GM12891 (cell line): ENCODE measurements at places on chromosomes 7 and 10.

DNA sequence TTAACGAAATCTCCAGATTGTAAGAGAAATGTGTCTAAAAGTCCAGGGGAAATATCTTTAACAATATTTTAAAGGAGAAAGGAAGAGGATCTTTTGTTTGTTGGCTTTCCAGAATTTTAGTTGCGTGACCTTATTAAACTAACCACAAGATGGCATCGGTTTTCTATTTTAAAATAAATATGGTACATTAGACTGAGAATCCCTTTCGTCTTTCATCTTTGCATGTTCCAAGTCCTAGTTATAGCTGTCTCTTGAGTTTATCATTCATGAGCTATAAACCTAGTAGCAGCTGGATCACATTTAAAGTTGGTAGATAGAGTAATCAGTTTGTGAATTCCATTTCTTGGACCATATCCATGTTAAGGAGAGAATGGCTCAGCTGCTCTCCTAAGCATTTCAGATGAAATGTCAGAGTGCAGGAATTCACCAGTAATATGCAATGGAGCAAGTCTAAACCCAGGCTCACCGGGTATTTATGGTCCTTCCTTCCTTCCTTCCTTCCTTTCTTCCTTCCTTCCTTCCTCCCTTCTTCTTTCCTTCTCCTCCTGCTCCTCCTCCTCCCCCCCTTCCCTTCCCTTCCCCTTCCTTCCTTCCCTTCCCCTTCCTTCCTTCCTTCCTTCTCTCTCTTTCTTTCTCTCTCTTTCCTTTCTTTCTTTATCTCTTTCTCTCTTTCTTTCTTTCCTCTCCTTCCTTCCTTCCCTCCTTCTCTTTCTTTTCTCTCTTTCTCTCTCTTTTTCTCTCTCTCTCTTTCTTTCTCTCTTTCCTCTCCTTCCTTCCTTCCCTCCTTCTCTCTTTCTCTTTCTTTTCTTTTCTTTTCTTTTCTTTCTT lies 57.8 kb upstream of the RAB18 start:
- no peak for DNase-seq

DNA sequence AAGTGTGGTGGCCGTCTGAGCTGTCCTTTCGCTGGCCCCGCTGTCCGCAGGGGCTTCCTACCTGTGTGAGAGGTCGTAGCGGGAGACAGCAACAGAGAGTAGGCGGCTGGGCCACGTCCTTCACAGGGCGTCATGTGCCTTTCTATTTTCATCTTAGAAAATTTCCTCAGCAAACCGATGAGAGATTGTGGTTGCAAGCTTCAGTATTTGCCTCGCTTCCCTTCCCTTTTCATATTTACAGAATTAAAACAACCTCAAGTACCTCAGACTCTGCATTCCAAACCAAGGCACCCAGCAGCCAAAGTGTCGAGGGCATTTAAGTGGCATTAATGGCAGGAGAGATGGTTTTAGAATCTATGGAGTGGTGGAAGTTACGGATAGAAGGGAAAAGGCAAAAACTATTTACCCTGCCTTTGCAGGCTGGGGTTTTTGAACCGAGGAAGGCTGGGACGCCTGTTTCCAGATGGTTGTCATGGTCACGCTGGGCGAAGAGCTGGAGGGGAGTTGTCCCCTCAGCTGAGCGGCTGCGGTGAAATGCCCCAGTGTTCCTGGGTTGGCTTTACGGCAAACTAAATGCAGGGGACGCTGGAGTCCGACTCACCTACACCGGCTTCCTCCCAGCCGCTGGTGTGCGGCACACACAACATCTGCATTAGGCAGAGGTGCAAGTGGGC lies 41.9 kb downstream of the WIPI2 start:
- DNase-seq = no peak

DNA sequence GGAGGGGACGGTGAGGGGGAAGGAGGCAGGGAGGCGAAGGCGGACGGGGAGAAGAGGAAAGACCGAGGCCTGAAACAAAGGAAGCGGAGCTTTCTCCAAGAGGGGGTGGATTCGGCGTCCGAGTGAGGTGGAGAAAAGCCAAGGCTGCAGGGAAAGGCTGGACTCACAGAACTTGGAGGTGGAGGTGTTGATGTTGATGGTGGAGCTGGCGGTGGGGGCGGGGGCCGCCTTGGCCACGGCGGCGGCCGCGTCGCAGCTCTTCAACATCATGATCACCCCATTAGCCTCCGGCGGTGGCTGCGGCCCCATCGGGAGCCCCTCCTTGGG lies 578 bp downstream of the CACUL1 start:
- peak; percentile 34 for DNase-seq

DNA sequence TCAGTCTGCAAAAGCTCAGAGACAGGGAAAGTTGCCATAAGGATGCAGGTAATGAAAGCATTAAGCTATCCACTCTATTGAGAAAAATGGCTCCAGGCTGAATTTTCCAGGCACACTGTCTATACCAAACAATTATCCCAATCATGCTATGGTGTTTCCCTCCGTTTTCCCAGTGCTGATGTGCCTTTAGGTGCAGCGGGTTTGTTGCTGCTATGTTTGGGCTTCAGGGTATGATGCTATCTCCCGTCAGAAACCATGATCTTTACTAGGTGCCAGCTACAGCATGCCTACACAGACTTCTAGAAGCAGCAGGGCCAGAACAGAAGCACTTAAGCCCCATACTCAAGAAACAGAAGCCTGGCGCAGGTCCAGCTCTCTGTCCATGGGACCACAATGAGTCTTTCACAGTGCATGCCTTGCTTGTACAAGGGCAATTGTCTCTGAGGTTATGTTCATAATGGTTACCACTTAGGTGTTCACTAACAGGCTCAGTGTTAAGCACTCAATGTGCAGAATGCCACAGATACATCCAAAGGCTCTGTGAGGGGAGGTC lies 19.4 kb downstream of the STEAP1B start:
- no peak for DNase-seq

DNA sequence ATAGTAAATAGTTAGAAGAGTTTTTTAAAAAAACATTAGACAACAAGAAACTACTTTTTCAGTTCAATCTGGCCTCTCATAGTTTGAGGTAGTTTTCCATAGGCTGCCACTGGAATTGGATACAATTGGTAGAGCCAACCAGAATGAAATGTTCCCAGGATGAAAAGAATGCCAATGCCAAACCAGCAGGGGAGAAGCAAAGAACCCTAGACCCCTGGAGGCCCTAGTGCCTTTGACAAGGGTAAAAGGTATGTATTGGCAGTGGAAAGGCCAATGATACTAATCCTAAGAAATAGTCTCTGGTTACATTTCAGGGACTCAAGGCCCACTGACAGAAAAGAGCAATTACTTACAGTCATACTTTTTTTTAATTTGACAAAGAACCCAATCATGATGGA lies 77.4 kb upstream of the SEM1 start:
- no peak for DNase-seq

DNA sequence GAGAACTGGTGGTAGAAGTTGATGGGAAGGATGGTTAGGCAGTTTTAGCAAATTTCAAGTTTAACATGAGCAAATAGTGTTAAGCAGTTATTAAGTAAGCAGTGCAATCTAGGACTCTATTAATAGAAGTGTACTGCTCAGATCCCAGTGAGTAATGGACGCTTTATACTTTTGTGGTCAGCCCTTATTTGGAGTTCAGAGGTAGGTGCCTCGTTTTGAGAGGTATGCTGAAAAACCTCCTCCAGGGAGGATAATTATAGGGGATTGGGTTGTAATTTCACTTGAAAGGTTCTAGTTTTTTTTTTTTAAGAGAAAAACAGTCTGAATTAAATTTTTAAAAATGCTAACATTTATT lies 33.5 kb upstream of the CCDC7 start:
- DNase-seq = no peak

DNA sequence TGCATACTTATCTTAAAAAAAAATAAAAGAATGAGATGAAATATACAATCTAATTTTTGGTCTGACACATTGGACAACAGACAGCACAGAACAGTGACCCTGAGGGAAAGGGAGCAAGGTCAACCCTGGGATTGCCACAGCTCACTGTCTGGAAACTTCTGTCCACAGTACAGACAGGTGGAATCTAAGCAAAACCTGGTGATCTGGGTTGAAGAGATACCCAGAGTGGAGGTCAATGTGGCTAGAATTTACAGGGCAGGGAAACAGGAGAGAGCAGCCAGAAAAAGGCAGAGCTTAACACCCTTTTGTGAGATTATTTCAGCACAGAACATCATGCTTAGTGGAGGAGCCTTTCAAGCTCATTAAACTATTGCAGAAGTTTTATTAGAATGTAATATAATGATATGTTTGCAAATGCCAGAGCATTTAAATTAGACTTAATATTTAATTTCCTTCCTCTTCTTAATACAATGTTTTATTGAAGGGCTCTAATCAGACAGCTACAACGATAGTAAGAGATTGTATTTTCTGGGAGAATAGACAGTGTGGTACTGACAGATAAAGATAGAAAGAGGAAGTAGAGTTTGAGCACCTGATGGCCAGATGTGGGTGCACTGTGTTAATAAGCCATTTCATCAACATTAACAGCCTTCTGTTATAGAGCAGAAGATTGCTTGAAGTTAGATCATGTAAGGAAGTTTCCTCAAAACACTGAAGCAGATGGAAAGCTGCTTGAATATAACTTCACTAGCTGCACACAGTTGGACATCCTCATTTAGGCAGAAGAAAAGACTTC lies 309.4 kb downstream of the HGF start:
- DNase-seq = no peak

DNA sequence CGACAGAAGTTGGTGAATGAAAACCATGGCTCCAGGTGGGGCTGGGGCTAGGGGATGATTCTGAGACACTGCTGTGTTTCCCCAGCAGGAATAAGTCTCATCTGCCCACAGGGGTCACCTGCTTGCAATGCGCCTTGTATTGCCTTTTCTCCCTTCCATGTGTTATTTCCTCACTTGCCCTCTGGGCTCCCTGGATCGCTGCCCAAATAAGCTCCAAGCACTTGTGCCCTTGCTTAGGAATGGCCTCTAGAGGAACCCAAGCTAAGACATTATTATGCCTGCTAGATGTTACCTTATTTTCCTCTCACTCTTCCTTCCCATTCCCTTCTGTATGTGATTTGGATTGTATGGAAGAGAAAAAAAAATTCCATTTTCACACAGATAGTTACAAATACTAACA lies 24.8 kb upstream of the PLPP4 start:
- DNase-seq = no peak

GRCh38 chr10:33365871-33366411 lies 31.5 kb upstream of the NRP1 start:
- no peak for DNase-seq

DNA sequence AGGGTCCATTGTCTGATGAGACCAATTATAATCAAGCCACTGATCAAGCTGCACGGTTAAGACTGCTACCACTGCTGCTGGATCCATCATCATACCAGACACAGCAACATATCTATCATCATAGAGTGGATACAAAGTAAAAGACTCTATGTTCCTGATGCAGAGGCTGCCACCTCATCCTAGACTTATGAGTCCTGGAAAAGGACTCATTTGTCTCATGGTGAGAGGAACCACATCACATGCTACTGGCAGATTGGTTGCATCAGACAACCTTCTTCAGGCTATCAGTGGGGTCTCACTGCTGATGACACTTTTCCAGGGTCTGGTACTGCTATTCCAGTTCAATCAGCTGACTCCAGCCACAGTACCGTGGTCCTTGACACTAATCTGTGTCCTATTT lies 79.0 kb downstream of the ABI1 start:
- no peak for DNase-seq

DNA sequence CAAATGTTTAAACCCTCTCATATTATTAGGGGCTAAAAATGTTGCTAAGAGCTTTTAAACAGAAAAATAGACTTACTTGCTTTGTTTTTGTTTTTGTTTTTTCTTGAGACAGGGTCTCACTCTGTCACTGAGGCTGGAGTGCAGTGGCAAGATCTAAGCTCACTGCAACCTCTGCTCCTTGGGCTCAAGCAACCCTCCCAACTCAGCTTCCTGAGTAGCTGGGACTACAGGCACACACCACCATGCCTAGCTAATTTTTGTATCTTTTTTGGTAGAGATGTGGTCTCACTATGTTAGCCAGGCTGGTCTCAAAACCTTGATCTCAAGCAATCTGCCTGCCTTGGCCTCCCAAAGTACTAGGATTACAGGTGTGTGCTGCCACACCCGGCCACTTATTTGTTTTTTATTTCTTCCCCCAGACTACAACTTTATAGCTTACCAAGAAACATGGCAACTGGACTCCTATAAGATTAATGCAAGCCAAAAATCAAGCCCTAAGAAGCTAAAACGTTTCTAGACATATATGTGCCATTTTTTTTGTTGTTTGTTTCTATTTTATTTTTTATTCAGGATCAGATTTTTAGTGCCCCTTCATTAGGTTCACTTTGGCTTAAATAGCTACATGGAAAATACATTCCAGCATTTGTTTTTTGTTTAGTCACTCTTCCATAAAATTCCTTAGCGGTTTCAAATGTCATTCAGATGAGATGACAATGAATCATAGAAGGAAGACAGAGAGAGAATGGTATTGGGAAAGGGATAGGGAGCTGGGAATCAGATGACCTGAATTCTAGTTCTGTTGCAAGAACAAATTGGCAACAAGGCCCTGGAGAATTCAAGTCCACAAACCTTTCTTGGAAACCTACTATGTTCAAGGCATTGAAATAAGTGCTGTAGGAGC lies 163.4 kb upstream of the MKLN1 start:
- DNase-seq = no peak

DNA sequence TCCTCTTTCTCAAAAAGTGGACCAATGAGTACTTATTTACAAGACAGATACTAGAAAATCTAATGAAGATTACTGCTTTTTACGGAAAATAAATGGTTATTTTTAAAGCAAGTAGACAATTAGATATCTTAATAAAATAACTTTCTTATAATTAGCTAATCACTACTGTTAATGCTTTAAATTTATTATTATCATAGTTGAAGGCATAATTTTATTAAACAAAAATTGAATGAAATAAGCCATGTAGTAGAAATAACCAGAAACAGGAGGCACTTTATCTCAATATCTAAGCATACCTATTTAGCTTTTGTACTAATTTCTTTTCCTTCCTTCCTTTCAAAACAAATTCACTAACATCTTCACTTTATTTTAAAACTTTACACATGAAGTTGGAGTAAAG lies 134.9 kb downstream of the CHCHD3 start:
- no peak for DNase-seq

DNA sequence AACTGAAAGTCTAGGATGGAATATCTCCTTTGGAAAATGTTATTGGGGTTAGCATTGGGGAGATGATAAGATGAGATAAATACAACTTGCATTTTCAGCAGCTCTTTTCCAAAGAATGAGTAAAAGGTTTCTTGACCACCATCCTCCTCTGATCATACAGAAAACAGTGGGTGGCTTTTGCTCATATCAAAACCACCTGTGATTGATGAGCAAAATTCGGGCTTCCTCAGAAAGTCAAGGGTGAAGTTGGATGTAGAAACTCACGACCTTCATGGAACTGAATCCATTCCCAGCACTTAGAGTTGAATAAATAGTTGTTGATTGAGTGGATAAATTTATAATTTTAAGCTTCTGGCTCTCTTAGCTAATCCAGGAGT lies 158.4 kb downstream of the DNAJB6 start:
- DNase-seq = no peak

DNA sequence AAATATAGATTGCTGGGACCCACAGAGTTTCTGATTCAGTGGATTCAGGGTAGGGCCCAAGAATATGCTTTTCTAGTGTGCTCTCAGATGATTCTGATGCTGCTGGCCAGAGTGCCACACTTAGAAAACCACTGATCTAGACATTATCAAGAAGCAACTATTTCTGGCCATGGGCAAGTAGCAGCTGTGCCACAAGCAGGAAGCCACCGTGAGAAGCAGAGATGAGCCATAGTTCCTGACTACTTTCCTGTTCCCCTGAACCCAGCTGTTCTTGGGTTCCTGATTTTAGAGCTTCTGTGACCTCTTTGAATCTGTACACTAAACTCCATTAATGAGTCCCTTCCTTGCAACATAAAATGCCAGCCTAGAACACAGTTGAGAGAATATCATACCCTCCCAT lies 38.1 kb upstream of the PIK3AP1 start:
- DNase-seq = no peak
